ENCODE measurements at places on chromosomes 7 and 10.

GRCh38 chr7:24795407-24795767 is 38.1 kb upstream of the GSDME start:
- no peaks in the 10 kb centered on the region for H3K27me3 ChIP-seq
- no peak overlapping the region for H3K4me3 ChIP-seq
- DNase-seq: no peak
- H3K27ac ChIP-seq: no peak overlapping the region
- H3K36me3 ChIP-seq: peaks cover 69% of the 10 kb centered on the region

GRCh38 chr7:73521636-73522104 is 423 bp downstream of the BAZ1B start:
- no peaks in the 10 kb centered on the region for H3K27me3 ChIP-seq
- peaks cover 53% of the 10 kb centered on the region for H3K4me1 ChIP-seq
- H3K4me3 ChIP-seq: peak overlapping the region; percentile 91
- H3K36me3 ChIP-seq: peaks cover 52% of the 10 kb centered on the region

DNA sequence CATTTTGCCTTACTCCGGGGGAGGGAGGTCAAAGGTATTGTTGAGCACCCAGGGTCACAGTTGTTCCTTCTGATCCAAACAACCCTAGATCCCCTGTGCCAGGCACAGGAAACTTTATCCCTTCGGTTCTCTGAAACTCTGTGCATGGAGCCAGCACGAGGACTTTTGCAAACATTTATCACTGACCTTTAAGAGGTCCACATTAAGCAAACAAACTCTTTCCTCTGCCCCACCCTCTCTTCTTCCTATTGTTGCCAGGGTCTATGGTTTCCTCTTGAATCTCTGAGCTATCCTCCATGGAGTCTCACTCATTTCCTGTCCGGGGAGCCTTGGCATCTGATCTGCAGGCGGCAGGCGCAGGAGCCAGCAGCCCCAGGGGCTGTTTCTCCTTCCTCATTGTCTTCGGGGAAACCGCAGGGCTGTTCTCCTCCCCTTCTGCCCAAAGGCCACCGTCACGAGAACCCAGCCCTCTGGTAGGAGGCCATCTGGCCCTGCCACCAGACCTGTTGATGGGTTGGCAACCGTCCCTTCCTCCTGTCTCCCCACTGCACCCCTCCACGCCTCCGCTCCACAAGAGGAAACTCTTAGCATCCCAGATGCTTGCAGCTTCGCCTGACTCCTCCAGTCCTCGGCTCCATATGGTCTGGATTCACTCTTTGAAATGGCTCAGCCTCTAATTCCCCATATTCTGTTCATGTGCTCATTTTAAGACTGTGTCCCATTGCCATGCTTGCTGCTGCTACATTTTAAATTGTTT is 327.3 kb upstream of the NRP1 start:
- DNase-seq: no peak
- H3K27me3 ChIP-seq: peaks cover 30% of the 10 kb centered on the region
- H3K4me3 ChIP-seq: no peak overlapping the region
- no peaks in the 10 kb centered on the region for H3K36me3 ChIP-seq
- H3K27ac ChIP-seq: no peak overlapping the region
- H3K4me1 ChIP-seq: peaks cover 9% of the 10 kb centered on the region

DNA sequence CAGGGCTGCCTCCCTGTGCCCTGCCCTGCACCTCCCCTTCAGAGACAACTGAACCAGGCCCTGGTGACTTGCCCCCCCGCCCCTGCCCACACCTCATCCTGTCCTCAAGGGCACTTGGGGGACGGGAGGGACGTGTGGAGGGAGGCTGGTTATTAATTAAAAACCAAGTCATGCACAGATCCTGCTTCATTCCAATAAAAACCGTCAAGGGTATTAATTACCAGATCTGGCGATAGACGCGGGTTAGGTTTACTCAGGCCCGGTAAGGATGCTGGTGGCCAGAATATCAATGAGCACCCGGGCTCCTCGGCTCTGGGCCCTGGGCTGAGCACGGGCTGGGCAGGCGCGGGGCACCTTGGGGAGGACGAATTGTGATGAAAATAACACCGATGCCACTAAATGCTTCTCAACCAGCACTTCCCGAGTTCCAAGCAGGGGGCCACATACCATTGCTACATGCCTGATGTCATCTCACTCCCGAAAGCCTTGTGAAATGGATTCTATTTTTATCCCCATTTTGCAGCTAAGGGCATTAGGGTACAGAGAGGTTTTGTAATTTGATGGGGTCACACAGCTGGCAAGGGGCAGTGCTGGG is 24.5 kb upstream of the GTF2IRD1 start:
- no peak for DNase-seq
- no peaks in the 10 kb centered on the region for H3K27me3 ChIP-seq
- no peak overlapping the region for H3K4me3 ChIP-seq
- H3K4me1 ChIP-seq: no peaks in the 10 kb centered on the region

DNA sequence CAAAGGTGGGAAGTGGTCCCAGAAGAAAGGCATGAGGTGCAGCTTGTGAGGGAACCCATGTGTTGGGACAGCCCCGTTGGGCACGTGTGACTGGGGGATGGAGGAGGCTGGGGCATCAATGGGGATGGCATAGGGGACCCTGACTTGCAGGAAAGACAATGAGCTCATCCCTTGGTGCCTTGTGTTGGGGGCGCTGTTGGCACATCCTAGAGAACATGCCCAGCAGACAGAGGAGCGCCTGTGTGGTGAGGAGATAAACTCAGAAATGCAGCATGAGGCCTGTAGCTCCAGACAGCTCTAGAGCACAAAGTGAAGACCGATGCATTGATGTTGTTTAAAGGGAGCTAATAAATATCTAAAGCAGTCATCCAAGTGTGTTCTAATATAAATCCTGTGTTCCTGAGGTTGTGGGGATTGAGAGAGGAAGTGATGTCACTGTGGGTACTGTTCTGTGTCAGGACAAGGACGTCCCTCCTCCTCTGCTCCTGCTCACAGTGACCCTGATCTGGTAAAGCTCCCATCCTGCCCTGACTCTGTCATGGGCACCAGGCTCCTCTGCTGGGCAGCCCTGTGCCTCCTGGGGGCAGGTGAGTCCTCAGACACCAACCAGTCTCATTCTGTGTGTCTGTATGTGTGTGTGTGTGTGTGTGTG is 126.1 kb upstream of the PRSS58 start:
- peaks cover 23% of the 10 kb centered on the region for H3K4me1 ChIP-seq
- H3K36me3 ChIP-seq: no peaks in the 10 kb centered on the region
- H3K27me3 ChIP-seq: no peaks in the 10 kb centered on the region

GRCh38 chr7:69104023-69104422 is 494.3 kb upstream of the AUTS2 start:
- no peaks in the 10 kb centered on the region for H3K4me1 ChIP-seq
- no peaks in the 10 kb centered on the region for H3K36me3 ChIP-seq
- no peak overlapping the region for H3K4me3 ChIP-seq
- DNase-seq: no peak

DNA sequence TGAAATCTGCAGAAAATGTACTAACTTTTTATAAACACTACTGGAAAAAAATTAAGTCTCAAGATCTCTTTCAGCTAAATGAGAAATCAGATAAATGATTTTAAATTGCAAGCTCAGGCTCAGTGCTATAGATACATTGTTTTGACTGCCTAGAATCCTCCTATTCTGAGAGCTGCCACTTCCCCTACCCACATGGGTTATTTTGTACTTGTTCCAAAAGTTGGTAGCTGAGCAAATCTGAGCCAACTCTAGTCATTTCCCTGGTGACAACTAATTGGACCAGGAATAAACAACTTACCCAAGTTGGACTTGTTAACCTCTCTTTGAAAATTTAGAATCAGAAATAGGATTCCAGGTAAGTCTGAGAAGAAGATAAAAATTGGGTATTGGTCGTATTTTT is 202.1 kb downstream of the MBL2 start:
- H3K4me1 ChIP-seq: no peaks in the 10 kb centered on the region
- no peak for DNase-seq

GRCh38 chr7:96253441-96253840 is 68.5 kb downstream of the SLC25A13 start:
- H3K27ac ChIP-seq: no peak overlapping the region
- peaks cover 28% of the 10 kb centered on the region for H3K36me3 ChIP-seq
- no peaks in the 10 kb centered on the region for H3K27me3 ChIP-seq
- no peak for DNase-seq

DNA sequence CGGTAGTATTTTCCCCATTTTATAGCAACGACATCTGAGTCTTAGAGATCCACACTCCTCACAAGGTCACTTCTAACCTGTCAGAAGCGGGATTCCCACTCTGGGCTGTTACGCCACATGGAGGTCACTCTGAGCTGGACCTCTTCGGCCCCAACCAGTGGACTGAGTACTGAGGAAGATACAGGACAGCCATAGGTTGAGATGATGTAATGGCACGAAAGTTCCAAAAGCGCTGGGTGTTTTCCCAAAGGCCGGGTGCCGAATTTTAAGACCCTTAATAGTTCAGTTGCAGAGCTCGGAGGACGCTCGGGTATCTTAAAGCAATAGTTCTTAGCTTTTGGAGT is 699 bp downstream of the GHITM start:
- peaks cover 57% of the 10 kb centered on the region for H3K36me3 ChIP-seq
- peaks cover 48% of the 10 kb centered on the region for H3K4me1 ChIP-seq
- peak overlapping the region; percentile 98 for H3K4me3 ChIP-seq
- no peaks in the 10 kb centered on the region for H3K27me3 ChIP-seq
- H3K27ac ChIP-seq: peak overlapping the region; percentile 99

GRCh38 chr10:132988988-132989387 is 46.6 kb upstream of the CFAP46 start:
- H3K27me3 ChIP-seq: peaks cover 3% of the 10 kb centered on the region
- no peaks in the 10 kb centered on the region for H3K36me3 ChIP-seq
- DNase-seq: no peak
- H3K4me3 ChIP-seq: no peak overlapping the region

- peaks cover 21% of the 10 kb centered on the region for H3K27me3 ChIP-seq
- H3K36me3 ChIP-seq: no peaks in the 10 kb centered on the region
- H3K4me3 ChIP-seq: no peak overlapping the region
- no peaks in the 10 kb centered on the region for H3K4me1 ChIP-seq
Observed at GRCh38 chr10:29026802-29027580, 261.9 kb upstream of the LYZL1 start.

GRCh38 chr7:123271856-123272255 is 72.1 kb upstream of the SLC13A1 start:
- H3K27me3 ChIP-seq: no peaks in the 10 kb centered on the region
- no peak for DNase-seq
- H3K4me3 ChIP-seq: no peak overlapping the region
- H3K36me3 ChIP-seq: no peaks in the 10 kb centered on the region
- H3K4me1 ChIP-seq: no peaks in the 10 kb centered on the region

GRCh38 chr7:47358357-47358756 is 223.6 kb downstream of the TNS3 start:
- no peak overlapping the region for H3K4me3 ChIP-seq
- no peak for DNase-seq
- H3K27me3 ChIP-seq: no peaks in the 10 kb centered on the region
- H3K36me3 ChIP-seq: no peaks in the 10 kb centered on the region
- no peaks in the 10 kb centered on the region for H3K4me1 ChIP-seq

DNA sequence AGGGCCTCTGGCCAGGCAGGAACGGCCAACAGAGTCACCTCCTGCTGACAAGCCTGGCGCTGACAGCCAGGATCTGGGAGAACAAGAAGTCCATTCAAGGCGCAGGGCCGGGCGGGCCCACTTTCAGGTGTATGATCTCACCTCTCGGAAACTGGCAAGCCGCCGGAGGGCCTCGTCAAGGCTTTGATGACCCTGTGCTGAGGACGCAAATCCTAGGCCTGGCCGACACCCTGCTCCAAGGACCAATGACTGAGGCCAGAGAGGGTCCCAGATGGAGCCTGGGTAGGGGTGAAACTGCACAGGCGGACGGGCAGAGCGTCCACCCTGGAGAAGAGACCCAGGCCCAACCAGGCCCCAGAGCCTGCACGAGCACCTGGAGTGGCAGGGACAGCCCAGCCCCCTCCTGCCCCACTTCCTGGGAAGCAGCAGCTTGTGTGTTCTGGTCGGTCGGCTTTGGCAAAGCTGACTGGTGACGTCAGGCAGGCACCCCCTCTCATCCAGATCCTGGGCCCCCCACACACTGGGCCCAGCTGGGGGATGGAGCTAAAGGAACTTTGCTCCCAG is 30.6 kb downstream of the MYL10 start:
- H3K4me1 ChIP-seq: no peaks in the 10 kb centered on the region
- H3K4me3 ChIP-seq: no peak overlapping the region
- no peaks in the 10 kb centered on the region for H3K27me3 ChIP-seq
- H3K27ac ChIP-seq: no peak overlapping the region

GRCh38 chr10:78780551-78780961 is 288.2 kb upstream of the ZMIZ1 start:
- peaks cover 2% of the 10 kb centered on the region for H3K27me3 ChIP-seq
- no peaks in the 10 kb centered on the region for H3K36me3 ChIP-seq
- H3K4me3 ChIP-seq: no peak overlapping the region
- H3K27ac ChIP-seq: no peak overlapping the region
- H3K4me1 ChIP-seq: no peaks in the 10 kb centered on the region
- no peak for DNase-seq

DNA sequence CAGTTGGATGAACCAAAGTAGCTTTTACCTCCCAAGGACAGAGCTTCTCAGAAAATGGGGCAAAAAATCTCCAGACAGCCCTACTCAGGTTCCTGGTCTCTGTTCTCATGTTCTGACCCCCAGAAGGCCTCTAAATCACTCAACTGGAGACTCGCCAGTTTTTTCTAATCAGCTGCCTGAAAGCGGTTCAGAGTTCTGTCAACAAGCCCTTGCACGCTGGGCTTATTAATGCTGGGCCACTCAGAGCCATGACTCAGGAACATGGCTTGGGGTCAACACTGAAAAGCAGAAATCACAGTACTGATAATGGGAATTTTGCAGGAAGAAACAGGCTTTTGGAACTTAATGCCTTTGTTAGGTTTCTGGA is 15.3 kb downstream of the ECHDC3 start:
- H3K4me3 ChIP-seq: no peak overlapping the region
- H3K36me3 ChIP-seq: no peaks in the 10 kb centered on the region
- H3K4me1 ChIP-seq: peaks cover 3% of the 10 kb centered on the region

DNA sequence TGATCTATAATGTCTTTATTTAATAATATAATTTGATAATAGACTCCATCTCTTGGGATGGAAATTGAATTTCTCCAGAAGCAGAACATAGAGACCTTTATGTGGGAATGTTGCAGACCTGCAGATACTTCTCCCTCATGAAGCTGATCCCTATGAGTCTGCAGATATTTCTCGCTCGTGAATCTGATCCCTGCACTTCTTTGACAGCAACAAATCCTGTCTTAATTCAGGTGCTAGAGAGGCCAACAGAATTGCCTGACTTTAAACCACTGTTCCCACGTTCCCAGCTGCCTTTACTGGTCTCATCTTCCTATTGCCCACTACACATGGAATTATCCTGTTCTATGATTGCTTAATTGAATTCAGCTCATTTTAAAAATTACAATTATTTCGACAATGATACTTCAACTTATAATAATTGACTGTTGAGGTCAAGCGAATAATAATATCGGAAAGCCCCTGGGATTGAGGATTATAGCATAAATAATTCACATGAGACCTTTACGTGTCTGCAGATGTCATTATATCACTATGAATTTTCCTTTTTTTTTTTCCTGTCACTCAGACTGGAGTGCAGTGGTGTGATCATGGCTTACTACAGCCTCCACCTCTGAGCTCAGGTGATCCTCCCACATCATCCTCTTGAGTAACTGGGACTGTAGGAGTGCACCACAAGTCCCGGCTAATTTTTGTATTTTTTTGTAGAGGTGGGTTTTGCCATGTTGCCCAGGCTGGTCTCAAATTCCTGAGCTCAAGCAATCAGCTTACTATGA is 486.4 kb upstream of the ADARB2 start:
- no peak for DNase-seq
- H3K27me3 ChIP-seq: peaks cover 4% of the 10 kb centered on the region
- no peaks in the 10 kb centered on the region for H3K36me3 ChIP-seq
- H3K4me3 ChIP-seq: no peak overlapping the region
- H3K27ac ChIP-seq: no peak overlapping the region
- H3K4me1 ChIP-seq: no peaks in the 10 kb centered on the region
